ENCODE measurements at places on chromosomes 2 and 18. TPM values are rescaled to one million over a fixed set of nuclear protein-coding genes. Genes with fewer than 3 reads are reported as not detected.

The HK2 gene
- 3.0 TPM for total RNA-seq

The MYO3B gene
- total RNA-seq, result not detected

The KIF1A gene
- under 0.01 TPM for total RNA-seq

The MARCHF4 gene
- total RNA-seq, result 0.13 TPM
